ENCODE measurements at places on chromosomes 3 and 15.

- DNase-seq, result no peak
Measured at GRCh38 chr3:13703071-13703470, 154.1 kb downstream of the FBLN2 start.

- DNase-seq, result peak; percentile 89
Measured at GRCh38 chr15:90336705-90337141, 15.4 kb upstream of the ZNF774 start.

GRCh38 chr3:76664816-76665215 lies 375.1 kb upstream of the ROBO2 start:
- no peak for DNase-seq

- DNase-seq, result no peak
Measured at GRCh38 chr3:9316881-9317361, 45.9 kb upstream of the THUMPD3 start.

- DNase-seq, result no peak
Measured at GRCh38 chr3:55491296-55491816, 4.2 kb upstream of the WNT5A start.

GRCh38 chr15:51907136-51907862 lies 64.3 kb downstream of the LEO1 start:
- no peak for DNase-seq

- DNase-seq, result no peak
Measured at GRCh38 chr3:69376731-69377130, 9.2 kb downstream of the FRMD4B start.

GRCh38 chr3:59514865-59515482 lies 465.1 kb upstream of the CFAP20DC start:
- no peak for DNase-seq

GRCh38 chr3:185852635-185853034 lies 27.8 kb upstream of the IGF2BP2 start:
- DNase-seq, result no peak

GRCh38 chr3:151091685-151092345 lies 6.4 kb downstream of the MED12L start:
- peak; percentile 73 for DNase-seq

GRCh38 chr15:101376615-101377395 lies 81.8 kb upstream of the SNRPA1 start:
- no peak for DNase-seq

DNA sequence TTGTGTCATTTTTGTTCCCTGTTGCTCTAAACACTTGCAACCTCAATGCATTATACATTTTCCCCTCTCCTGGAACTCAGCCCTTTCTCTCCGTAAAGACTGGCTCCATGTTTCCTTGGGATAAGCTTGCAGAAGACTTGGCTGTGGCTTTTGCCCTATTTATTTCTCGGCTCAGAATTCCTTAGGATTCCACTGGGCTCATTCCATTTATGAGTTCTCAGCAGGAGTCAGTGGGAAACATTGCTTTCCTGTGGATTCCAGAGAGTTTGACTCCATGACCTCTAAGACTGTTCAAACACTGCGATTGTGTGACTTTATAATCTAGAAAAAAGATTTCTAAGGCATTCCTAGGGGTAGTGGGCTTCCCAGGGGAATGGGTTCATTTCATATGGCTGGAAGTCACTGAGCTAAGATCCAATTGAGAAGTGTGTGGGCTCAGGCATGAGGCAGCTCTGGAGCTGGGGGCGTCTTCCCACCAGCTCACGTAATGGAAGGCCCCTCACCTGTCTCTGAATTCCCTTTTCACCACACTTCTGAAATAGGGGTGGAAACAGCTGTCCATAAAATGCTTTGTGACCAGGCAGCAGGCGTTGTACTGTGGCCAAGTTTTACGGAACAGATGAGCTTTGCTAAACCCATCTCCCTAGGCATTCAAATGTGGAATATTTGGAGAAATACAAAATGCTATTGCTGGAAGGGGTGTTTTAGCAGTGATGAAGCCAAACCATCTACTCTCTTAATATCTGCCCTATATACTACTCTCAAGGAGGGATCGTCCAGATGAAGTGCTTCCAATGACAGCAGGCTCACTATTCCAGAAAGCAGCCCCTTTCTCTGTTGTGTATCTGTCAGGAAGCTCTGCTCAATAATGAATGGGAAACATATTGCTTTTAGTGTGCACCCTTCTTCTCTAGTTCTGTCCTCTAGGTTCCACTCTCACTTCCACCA lies 91.8 kb upstream of the BCL6 start:
- DNase-seq, result no peak

DNA sequence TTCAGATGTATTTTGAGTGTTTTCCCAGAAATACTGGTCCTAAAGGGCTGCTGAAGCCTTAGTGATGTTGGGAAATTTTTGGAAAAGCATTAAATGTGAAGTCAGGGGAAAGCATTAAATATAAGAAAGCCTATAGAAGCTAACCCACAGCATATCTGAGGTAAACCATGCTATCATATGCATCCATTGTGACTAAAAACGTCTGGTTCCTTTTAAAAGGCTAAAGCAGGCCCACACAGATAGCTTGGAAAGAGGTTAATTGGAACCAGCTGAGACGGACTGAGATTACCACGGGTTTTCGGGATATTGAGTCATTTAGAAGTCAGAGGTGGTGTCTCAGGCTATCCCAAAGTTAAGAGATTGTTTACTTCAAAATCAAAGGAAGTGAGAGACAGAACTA lies 78.2 kb downstream of the CYP19A1 start:
- no peak for DNase-seq

- no peak for DNase-seq
Measured at GRCh38 chr15:82648257-82649103, 1.3 kb upstream of the CPEB1 start.

DNA sequence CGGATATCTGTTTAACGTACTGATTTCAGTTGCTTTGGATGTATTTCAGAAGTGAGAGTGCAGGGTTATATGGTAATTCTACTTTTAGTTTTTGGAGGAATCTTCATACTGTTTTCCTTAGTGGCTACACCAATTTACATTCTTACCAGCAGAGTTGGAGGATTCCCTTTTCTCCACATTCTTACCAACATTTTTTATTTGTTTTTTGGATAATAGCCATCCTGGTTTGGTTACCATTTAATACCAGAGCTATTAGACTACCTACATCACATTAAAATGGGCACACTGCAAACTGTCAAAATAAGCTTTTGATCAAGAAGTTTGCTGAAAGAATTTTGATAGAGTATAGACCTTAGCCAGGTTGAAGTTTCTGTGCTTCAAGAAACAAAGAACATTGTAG lies 217.2 kb upstream of the CFAP20DC start:
- no peak for DNase-seq

DNA sequence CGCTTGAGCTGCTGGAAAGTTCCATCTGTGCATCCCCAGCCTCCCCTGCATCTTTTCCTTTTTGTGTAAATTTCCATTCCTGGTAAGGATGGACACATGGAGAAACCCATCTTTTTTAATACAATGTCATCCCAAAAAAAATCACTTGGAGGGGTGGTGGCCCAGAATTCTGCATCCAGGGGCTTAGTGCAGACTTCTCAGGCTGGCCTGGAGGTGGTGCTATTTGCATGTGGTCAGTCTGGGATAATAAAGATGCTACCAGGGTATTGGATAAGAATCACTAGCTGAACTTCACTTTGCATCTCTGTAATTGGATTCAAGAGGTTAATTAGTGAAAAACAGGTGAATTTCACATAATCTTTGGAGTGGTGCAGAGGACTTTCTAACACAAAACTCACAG lies 1.8 kb upstream of the ZSCAN2 start:
- peak; percentile 86 for DNase-seq

- DNase-seq, result no peak
Measured at GRCh38 chr15:68776477-68777270, 44.0 kb downstream of the ANP32A start.

GRCh38 chr3:32780735-32781210 lies 37.0 kb upstream of the TRIM71 start:
- peak; percentile 63 for DNase-seq

GRCh38 chr3:100169201-100169920 lies 55.1 kb upstream of the FILIP1L start:
- DNase-seq, result peak; percentile 47

DNA sequence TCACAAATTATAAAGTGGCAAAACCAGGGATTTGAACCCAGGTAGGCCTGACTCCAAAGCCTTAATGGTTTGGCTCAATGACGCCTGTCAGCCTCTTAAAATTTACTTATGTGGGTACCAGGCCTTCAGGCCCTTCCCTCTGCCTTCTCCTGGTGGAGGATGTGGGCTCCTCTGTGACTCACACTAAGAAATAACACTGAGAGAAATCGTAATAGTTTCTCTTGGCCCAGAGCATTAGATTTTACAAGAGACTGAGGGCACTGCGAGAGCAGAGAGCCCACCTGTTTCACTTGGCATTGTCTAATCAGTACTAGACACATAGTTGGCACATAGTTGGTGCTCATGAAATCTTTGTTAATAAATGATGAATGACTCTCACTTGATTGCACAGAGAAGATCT lies 505.2 kb downstream of the SHQ1 start:
- DNase-seq, result no peak

DNA sequence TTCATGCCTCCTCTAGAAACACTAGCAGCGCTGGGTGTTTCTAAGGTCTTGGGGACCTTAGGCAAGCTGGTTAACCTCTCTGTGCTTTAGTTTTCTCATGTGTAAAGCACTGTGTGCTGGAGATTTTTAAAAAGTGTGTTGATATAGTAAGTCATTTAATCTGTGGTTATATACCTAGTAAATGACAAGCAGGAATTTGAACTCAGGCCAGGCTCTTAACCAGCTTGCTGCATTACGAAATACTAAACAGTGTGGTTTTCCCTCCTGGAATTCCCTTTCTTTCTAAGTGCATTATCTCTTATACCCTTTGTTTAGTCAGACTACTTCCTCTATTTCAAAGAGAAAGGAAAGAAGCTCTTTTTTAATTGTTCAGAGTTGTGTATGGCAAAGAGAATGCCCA lies 26.5 kb downstream of the NEO1 start:
- peak; percentile 79 for DNase-seq

- no peak for DNase-seq
Measured at GRCh38 chr3:137103739-137104138, 146.0 kb downstream of the IL20RB start.

DNA sequence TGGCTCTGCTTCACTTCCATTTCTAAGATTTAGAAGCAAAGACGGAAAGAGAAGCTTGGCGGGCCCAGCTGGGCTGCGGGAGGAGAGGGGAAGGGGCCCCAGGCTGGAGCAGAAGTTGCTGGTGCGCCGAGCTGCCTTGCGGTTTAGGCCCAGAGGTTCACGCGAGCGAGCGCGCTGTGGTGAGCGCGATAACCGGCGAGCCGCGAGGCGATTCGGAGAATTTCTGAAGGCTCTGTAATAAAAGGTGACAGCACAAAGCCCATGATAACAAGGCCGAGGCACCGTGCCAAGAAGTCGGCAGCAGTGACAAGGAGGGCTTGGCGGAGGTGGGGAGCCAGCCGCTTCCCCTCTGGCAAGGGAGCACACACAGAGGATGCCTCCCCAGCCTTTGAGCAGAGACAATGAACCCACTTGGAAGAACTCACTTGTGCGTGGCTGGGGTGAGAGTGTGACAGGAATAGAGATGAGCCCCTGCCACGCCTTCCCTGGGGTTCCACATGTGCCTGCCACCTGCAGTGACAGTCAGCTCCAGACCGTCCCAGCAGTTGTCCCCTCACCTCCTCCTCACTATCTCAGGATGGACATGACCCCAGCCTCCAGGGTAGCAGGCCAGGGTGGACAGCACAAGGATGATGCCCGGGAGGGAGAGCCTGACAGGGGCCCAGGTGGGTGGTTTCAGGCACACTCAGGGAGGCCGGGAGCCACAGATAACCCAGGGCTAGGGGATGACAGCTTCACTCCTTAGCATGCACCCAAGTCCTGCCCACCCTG lies 315.2 kb downstream of the UACA start:
- DNase-seq, result peak; percentile 100

GRCh38 chr3:178823591-178824246 lies 247.9 kb downstream of the ZMAT3 start:
- no peak for DNase-seq

DNA sequence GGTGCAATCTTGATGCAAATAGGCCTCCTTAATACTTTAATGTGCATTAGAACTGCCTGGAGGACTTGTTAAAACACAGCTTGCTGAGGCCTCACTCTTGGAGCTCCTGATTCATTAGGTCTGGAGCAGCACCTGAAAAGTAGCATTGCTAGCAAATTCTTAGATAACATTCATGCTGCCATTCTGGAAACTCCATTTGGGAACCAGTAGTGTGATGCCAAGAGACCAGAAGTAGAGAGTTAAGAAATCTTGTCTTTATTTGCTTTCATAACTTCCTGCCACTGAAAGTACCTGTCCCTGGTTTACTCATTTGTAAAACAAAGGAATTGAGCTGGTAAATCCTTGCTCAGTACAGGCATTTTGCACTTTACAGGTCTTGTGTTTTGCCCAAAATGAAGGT lies 72.0 kb downstream of the RAP2B start:
- DNase-seq, result no peak

GRCh38 chr3:150984066-150984465 lies 11.5 kb upstream of the CLRN1 start:
- DNase-seq, result no peak

DNA sequence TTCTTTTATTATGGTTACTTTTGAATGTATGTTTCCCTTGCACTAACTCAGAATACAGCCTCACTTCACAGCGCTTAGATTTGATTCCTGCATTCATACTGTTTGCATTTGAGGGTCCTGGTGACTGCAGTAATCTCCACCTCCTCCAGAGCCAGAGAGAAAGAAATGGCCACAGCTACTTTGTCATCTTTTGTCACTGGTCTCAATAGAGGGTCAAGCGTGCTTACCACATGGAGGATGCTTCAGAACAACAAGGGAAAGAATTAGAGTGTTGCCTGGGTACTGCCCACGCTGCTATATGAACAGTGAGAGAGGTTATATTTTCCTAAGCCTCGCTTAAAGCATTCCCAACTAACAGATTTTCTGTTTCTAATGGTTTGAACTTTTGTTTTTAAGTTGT lies 190.1 kb downstream of the TP63 start:
- no peak for DNase-seq

DNA sequence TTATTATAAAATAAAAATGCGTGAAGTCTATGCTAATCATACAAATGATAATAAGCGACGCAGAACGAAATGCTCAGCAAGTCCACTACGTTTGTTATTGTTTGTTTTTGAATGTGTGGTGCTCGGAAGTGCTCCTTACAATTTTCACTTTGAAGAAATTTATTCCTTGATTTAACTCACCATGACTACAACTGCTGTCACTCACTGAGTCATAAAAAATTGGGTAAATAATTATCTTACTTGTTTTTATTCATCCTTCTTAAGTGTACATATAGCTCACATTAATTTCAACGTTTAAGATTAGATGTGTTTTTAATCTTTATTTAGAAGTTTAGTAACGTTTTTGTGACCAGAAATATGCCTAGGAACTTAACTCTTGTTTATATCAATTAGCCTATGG lies 66.7 kb upstream of the NANOGP8 start:
- DNase-seq, result no peak

DNA sequence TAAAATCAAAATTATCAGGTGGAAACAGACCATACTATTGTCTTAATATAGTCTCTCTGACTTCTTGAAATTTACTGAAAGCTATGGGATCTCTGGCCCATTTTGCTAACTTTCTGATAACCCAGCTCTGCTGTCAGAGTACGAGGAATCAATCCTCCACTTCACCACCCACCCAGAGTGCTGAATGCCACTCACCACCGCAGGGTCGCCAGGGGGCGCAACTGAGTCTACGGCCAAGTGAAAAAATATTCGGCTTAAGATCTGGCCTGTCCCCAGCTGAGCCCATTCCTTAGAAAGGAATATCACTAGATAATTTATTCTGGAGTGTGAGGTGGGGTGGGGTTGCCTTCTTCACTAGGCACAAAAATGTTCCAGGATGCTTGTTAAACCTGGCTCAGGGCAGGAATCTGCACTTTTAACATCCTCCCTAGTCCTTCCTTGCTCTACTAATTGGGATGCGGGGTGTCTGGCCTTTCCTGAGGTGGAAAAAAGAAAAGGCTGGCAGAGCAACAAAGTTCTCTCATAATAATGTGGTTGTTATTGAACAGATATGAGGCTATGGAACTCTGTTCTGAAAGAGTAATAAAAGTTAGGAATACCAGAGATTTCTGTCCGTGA lies 520.6 kb downstream of the MFSD1 start:
- peak; percentile 57 for DNase-seq

Data from KBM-7 (cell line).